ENCODE measurements at places on chromosomes 11 and 22.

DNA sequence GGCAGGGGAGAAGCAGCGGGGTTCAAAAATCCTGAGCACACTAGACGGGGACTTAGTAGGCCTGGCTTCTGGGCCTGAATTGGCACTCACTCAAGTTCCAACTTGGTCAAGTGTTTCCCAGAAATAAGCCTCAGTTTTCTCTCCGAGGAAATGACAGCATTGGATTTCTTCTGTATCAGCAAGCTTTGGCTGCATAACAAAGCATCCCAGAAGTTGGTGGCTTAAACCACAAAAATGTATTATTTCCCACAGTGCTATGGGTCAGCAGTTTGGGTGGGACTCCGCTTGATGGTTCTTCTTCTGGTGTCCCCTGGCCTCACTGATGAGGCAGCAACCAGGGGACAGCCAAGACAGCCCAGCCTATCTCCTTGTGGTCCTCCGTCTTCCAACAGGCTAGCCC, 1.6 kb upstream of the CYTH4 start:
- DNase-seq: no peak

GRCh38 chr22:49587987-49588386, 239.7 kb downstream of the BRD1 start:
- DNase-seq: no peak

DNA sequence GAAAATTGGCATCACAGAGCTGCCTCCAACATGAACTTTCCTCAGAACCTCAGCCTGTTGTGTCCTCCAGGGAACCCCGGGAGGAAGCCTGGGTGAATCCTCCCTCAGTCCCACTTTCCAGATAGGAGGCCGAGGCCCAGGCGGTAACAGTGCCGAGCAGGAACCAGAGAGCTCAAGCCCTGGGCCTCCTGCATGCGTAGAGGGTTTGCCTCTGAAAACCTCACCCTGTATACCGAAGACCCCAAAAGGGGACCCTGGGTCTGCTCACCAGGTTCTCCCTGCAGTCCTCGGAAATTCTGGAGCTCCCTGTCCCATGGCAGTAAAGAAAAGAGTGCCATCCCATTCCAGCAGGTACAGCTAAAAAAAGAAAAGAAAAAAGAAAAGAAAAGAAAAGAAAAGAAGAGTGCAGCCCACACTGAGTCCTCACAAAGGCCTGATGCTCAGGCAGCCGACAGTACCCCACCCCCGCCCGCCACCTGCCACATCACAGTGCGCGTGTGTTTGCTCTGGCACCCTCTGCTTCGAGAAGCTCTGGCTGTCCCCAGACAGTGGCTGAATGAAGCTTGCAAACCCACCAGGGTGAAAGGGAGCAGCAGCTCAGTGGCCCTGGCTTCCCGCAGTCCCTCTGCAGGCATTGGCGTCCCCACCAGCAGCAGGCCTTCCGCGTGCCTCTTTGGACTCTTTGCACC, 28.4 kb upstream of the FADD start:
- DNase-seq: no peak

DNA sequence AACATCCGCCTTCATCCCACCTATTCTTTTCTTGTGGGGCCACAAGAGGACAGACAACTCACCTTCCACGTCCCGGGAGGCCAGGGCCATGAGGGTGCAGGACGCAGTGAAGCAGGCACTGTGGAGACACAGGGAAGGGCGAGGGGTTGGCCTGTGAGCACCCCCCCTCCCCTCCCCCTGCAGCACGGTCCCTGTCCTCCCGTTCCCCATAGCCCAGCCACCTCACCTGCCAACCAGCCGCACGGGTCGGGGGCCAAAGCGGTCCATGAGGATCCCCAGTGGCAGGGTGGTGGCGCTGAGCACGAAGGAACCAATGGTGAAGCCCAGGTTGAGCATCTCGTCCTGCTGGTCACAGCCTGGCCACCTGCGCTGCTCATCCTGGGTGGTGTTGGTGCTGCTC, 14.6 kb downstream of the SLC43A1 start:
- DNase-seq: no peak

- no peak for DNase-seq
Measured at GRCh38 chr11:69442012-69442806, 39.3 kb upstream of the LINC01488 start.

- DNase-seq: no peak
Measured at GRCh38 chr11:122187373-122188165, 71.6 kb upstream of the BLID start.

GRCh38 chr11:72869831-72870230, 55.6 kb downstream of the ATG16L2 start:
- DNase-seq: no peak

GRCh38 chr11:130070846-130071200, 1.1 kb downstream of the APLP2 start:
- DNase-seq: no peak

- DNase-seq: no peak
Measured at GRCh38 chr22:43560651-43561050, 148.8 kb downstream of the MPPED1 start.
